ENCODE measurements at places on chromosomes 4 and X. TPM values are rescaled to one million over a fixed set of nuclear protein-coding genes. Genes with fewer than 3 reads are reported as not detected.

GRID2 gene
- not detected for total RNA-seq

DDIT4L gene
- total RNA-seq: 6.5 TPM

TMSB15A gene
- 10.2 TPM for total RNA-seq

CENPI gene
- total RNA-seq: 5.3 TPM

WDFY3 gene
- 72.7 TPM for total RNA-seq

Measured in smooth muscle cell of trachea (primary cell).